ENCODE measurements at places on chromosomes 2 and 18.

- no peak for DNase-seq
Observed at GRCh38 chr2:182822733-182823132, 43.7 kb downstream of the FRZB start.

- DNase-seq: no peak
Observed at GRCh38 chr2:23926290-23926749, 603 bp downstream of the ATAD2B start.

DNA sequence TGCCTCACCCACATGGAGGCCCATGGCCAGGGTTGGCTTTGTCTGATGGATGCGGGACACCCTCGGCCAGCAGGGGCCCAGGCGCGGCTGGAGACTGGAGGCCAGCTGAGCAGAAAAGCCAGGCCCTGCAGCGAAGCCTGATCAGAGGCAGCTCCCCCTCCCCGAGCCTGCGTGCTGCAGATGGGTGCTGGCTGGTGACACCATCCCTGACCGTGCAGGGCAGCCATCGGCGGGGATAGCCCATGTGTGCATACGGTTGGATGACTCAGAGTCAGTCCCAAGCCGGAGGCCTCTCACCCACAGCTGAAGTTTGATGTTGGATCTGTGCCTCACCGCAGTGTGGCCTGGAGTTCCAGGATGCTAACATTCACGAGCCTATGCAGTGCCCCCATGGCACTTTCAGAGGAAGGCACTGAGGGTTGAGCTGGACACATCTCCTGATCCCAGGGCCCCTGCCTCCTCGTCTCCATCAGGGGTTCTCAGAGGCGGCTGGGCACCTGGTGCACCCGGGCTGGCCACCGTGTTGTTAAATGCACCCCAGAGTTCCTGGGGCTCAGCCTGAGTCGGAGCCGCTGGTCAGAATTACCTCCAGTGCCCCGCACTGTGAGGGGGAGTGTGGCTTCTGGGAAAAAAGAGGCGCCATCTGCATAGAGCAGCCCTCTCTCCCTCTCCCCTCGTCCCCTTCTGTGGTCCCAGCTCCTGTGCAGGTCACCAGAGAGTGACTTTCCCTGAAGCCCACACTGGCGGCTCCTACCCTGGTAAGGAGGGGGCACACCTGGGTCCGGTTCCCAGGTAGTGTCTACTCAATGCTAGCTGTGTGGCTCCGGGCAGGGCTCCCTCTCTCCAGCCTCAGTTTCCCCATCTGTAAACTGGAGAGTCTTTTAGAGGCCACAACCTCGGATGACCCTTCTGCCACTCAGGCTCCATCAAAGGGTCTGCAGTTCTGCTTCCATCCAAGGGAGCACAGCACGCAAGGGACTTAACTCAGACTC lies 19.4 kb upstream of the KIF1A start:
- no peak for DNase-seq

DNA sequence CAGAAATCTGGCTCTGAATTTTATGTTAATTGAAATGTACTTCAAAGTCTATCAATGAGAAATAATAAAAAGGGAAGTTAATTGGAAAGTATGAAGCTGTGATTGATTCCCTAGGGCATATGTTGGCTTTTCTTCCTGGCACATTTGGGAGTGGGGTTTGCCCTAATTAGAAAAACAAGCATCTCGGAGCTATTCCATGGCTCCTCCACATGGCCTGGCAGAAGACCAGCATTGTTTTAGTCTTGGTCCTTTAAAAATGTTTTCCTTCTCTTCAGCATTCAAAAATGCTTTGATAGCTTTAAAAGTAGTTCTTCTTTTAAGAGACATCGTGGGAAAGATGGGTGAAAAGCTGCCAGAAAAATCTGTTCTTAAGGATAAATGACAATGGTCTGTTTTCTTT lies 445.5 kb upstream of the PKDCC start:
- DNase-seq: no peak

GRCh38 chr2:207629553-207629952 lies 4.4 kb upstream of the METTL21A start:
- no peak for DNase-seq

DNA sequence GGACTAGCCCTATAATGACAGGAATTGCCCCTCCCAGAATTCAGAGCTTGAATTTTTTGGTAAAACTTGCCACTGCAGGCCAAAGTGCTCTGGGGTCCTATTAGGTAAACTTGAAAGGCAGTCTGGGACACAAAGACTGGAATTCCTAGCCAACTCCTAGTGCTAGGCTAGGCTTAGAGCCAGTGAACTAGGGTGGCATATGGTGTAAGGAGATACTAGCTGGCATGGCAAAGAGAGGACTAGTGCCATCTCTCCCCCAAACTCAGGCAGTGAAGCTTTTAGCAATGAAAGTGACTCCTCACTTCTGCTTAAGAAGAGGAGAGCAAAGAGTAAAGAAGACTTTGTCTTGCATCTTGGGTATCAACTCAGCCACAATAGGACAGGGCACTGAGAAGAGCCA lies 410.5 kb upstream of the CNTNAP5 start:
- DNase-seq: no peak

DNA sequence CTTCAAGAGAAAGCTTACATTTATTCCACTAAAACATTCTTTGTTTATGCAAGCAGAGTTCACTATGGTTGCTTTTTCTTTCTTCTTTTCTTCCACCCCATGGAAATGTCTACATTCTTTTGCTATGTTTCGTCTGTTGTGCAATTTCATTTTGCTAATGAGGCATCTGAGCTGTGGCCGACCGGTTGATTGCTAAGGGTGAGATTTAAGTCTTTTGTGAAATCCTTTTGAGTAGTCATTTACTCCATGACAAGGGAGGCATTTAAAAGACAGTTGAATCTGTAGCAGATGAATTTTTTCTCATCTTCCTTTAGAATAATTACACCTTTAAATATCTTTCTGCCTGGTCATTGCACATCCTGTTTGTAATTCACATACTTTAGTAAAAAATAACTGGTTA lies 324.1 kb upstream of the THUMPD2 start:
- DNase-seq: no peak

GRCh38 chr18:37673671-37674070 lies 108.1 kb upstream of the CELF4 start:
- no peak for DNase-seq

DNA sequence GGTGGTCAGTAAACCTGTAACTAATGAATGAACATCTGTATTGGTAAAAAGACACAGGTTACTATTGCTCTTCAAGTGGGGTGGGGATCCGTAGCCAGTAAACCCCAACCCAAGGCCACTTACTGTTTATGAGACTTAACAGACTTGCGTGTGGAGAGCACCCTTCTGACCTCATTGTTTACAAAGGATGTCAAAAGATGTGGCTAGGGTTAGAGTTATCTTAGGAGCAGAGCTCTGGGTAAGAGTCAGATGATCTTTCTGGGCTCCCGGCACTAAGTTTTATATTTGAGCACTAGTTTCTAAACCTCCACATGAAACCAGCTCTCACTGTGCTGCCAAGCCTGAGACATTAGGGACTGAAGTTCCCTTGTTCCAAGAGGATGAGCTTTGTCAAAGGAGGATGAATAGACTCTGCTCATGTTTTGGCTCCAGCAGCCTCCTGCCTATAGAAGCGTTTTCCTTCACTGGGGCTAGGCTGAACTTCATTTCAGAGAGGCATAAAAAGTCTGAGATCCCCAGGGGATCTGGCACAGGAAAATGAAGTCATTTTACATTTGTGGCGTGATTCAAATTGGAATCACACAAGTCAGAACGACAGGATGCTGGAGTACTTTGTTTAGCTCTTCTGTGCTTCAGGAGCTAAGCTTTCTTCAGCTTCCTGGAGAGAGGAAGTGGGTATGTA lies 403.1 kb upstream of the TRIB2 start:
- DNase-seq: no peak

DNA sequence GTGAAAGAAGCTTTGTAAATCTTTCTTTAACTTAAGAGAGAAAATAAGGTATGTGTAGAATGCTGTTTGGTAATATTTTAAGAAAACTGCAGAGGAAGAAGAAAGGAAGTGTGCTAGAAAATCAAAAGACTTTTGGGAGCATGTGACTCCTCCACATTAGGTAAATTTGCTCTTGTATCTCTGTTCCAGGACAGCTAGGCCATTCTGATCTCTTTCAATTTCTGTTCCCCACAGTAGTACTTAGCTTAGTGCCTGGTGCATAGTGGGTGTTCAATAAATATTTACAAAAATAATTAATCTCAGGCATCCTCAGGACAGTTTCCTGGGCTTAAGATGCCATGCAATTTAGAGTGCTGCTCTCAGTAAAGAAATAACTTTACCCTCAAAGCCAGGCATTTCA lies 105.0 kb downstream of the GPD2 start:
- no peak for DNase-seq

DNA sequence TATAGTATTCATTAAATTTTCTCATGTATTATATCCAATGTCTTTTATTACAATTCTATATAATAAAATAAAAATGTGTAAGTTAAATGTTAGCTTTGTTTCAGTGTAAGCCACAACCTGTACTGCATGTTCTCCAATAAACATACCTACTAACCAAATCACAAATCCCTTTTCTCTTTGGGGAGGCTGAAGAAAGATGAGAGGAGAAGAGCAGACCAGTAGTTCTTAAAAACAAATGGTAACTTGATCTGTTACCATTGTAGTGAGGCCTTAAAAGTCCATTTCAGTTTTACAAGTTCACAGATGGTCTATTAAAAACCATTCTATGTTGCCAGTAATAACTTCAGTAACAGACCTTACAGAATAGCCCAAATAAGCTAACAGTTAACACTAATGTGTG lies 100.5 kb downstream of the SOS1 start:
- no peak for DNase-seq

- no peak for DNase-seq
Observed at GRCh38 chr2:1538663-1539062, 125.4 kb downstream of the TPO start.

DNA sequence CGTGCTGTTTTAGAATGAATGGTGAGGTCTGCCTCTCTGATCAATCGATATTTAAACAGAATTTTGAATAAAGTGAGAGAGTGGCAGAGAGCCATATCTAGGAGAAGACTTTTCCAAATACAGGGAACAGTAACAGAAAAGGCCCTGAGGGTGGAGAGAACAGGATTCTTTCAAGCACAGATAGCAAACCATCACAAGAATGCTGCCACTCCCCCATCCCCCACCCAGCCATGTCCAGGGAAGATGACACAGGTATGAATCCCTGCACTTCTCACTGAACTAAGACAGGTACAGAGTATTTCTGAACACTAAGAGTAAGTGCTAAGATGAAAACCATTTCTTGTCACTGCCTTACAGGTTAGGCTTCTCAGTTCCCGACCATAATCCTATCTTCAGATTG lies 23.6 kb downstream of the LRATD1 start:
- no peak for DNase-seq

DNA sequence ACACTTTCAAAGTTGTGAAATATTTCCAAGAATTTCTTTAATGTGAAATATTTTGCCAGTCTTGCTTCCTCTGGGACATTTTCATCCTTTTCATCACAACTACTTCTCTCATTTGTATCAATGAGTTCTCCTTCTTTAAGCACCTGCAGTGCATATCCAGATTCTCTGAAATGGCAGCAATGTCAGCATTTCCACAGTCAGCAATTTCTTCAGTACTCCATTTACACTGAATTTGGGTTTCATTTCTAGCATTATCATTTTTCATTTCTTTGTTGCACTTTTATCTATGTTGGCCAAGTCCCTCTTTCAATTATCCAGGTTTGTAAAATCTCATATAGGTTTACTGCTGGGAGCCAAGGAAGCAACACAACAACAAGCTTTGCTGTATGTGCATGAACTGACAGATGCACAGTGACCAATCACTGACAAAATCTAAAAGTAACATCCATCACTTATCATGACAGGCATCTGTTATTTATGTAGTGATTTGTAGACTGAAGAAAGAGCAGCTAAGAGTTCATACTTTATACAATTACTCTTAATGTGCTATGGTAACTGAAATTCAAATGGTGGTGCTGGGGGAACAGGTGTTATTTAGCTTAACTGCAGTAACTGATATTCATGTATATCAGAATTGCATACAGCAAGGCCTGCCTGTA lies 43.9 kb downstream of the SS18 start:
- DNase-seq: no peak

DNA sequence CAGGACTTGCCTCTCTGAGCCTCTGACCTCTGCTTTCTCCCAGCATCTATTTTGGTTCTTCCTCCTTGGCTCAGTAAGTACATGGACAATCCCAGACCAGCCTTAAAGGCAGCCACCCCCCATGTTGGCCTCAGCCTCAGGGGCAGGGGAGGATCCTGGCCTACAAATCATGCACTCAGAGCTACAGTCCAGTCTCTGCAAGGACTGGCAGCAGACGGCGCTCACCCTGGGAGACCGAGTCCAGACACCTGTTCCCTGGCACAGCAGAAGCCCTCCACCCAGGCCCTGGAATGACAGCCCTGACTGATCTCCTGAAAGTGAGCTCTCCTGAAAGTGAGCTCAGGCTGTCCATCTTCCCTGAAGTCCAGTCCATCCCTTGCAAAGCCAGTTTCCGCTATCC lies 25.7 kb upstream of the PTPN4 start:
- no peak for DNase-seq

DNA sequence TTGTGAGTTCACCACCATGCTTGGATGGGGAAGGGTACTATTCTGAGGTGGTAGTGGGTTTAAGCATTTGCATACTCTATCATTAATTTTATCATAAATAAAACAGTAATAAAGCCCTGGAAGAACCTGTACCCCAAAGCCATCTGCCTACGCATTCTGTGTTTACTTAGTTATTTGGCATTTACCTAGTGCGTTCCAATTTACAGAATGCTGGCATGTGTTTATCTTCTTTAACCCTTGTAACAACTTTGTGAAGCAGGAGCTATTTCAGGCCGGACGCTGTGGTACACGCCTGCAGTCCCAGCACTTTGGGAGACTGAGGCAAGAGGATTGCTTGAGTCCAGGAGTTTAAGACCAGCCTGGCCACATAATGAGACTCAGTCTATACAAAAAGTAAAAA lies 17.8 kb upstream of the ODC1 start:
- DNase-seq: no peak

DNA sequence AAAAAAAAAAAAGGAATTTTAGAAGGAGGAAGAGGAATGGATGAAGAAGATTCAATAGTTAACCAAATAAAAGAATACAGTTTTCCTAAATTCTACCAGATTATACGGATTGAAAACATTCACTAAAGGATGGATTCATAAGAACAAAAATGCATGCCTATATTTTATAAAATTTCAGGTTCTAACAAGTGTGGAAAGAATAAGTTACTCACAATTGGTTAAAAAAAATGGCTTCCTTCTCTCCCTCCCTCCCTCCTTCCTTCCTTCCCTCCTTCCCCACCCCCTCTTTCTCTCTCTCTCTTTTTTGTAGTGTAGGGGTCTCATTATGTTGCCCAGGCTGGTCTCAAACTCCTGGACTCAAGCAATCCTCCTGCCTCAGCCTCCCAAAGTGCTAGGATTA lies 1.6 kb upstream of the TP53I3 start:
- no peak for DNase-seq

DNA sequence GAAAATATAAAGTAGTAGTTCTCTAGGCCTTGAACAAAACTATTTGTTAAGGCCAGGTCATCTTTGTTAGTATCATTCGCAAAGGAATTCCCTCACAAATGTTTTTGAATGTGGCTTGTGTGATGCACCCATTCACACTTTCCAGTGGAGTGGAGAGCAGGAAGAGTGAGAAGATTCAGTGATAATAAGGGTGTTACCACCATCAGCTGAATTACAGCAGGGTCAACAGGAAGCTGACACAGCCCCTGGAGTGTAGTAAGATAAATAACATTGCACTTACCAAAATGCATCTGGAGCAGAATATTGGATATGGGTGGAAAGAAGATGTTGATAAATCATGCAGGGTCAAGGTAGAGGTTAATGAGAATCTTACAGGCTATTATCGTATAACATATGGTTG lies 231.0 kb downstream of the DSC3 start:
- no peak for DNase-seq

GRCh38 chr18:24975496-24976372 lies 376.2 kb downstream of the ZNF521 start:
- no peak for DNase-seq

- DNase-seq: no peak
Observed at GRCh38 chr2:11678306-11678960, 8.4 kb upstream of the NTSR2 start.
